ENCODE measurements at places on chromosomes 2 and 18. TPM values are rescaled to one million over a fixed set of nuclear protein-coding genes. Genes with fewer than 3 reads are reported as not detected.
A peak's percentile ranks its signal among the peaks of the same experiment; 100 is the strongest.

GRCh38 chr2:66031236-66031635, 403.7 kb upstream of the MEIS1 start:
- DNase-seq, result no peak

DNA sequence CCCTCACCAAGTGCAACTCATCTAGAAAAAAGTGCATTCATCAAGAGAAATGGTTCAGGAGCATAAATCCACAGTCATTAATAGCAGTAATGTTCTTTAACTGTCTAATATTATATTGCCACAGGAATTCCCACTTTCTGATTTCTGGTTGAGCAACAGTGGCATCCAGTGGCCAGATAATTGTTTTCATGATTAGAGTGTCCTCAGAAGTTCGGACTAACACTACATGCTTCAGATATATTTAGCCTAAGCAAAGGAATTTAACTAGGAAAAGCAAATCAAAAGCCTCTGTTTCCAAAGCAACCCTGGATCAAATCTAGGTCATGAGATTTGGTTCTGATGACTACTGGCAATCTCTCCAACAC, 9.8 kb upstream of the ERBB4 start:
- DNase-seq, result no peak

The KATNAL2 gene
- polyA plus RNA-seq, result 0.63 TPM

DNA sequence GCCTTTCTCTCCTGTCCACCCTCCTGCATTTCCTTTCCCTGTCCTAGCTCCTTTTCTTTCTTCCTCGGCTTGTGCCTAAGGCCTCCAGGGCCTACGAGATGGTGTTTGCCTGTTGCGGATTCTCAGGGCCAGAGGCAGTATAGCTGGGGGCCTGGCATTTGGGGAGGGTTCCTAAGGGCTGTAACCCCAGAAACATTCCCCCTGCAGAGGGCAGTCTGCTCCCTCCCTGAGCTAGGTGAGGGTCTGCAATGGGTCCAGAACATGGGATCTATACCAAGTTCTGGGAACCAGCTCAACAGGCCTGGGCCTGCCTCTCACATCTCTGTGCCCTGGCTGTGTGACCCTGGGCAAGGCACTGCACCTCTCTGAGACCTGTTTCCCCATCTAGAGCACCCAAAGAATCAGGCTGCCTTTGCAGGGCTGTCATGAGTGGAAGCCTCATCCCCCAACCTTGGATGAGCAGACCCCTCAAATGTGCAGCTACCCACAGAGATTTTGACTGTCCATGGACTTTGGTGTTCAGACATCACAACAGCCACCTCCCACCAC, 97.5 kb downstream of the GLI2 start:
- DNase-seq, result no peak

DNA sequence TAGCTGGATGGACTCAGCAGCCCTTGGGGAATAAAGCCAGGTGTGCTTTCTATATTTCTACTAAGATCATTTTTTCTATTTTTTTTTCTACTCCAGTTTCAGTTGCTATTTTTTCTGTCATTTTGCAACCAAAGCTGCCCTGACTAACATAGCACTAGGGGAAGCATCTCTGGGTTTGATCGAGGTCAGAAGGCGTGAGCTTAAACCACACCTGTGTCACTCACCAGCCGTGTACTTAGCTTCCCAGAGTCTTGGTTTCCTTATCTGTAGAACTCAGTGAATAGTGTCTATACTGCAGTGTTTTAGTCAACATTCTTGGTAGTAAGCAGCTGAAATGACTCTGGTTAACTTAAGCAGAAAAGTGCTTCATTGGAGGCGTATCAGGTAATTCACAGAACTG, 489.6 kb upstream of the SPRED2 start:
- DNase-seq, result no peak

GRCh38 chr18:63544017-63544416, 1.8 kb downstream of the SERPINB12 start:
- no peak for DNase-seq

- DNase-seq, result no peak
Measured at GRCh38 chr2:241648453-241648852, 11.0 kb downstream of the ATG4B start.

DNA sequence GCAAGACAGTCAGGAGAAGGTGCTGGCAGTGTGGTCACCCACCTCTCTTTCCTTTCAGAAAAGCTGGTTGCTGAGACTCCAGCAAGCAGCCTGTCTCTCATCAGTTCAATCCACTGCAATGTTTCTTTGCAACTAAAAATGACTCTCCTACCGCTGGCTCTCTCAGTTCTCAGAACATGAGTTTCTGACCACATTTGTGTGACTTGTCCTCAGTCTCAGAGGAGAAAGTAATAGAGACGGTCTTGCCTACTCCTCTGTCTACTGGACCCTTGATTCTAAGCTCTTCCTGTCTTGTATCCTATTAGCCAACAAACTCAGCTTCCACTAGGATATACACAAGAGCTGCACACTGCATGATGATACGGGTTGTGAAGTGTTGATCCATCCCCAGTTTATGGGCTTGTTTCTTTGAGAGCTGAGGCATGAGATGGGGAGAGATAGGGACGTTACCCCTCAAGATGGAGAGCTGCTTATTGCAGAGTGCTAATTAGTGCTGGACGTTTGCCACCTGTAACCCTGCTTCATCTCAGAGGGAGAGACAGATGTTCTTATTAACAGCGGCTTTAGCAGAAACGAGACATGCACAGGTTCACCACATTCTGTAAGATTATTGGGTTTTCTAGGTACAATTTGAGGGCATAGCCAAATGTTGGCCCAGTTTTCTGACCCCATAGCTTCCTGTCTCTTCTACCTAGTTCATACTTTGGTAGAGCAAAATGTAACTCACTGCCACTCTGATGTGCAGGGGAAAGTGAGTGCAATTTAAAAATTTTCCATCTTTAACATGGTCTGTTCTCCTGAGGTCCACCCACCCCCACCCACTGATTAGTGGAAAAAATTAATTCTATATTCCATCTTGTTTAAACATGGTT, 32.4 kb upstream of the YWHAQ start:
- DNase-seq, result no peak

The RAB31 gene
- polyA plus RNA-seq, result 19.1 TPM

- no peak for DNase-seq
Measured at GRCh38 chr2:44962176-44962695, 20.7 kb downstream of the SIX3 start.

DNA sequence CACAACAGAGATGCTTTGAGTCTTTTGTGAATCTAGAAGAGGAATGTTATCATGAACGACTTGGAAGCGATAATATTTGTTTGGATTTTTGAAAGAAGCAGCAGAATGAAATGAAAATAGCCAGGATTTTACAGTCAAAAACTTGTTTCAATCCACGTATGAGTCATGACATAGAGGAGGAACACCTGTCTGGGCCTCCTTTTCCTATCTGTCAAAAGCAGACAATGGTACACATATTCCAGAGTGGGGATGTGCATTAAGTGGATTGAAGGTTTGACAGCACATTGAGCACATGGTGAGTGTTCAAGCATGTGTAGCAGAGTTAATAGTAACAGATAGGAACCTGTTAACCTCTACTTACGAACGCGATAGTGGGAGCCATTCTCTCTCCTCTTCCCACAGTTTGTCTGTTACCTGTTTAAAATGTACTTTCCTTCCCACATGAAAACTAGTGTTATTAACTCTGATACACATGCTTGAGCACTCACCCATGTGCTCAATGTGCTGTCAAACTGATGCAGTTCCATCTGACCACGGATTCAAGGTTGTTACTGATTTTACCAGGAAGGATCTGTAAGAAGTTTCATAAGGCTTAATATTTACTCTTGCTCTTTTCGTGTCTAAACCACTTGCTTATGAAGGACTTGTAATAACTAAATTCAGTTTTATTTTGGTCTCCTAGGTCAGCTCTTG, 863.4 kb upstream of the SOX11 start:
- DNase-seq, result no peak

The G6PC2 gene
- polyA plus RNA-seq, result not detected

- DNase-seq, result no peak
Measured at GRCh38 chr2:141582213-141582612, 548.6 kb downstream of the LRP1B start.

The DAW1 gene
- polyA plus RNA-seq, result 0.24 TPM

DNA sequence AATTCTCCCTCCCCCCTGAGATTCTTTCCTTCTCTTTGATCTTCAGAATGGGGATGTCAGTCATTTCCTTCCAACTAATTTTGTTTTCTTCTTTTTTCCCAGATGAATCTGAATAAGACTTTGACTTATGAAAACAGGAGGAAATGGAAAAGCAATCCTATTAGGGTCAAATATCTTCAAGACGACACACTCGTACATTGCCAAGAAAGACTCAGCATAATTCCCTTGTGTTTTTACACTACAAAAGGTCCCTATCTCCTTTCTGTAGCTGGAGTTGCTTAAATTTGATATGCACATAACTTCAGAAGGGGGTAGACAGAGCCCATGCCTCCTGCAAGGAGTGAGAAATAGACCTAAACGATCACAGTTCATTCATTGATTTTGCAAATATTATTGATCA, 230.3 kb upstream of the RBBP8 start:
- no peak for DNase-seq

GRCh38 chr18:61528961-61529360, 195.7 kb downstream of the CDH20 start:
- DNase-seq, result no peak

DNA sequence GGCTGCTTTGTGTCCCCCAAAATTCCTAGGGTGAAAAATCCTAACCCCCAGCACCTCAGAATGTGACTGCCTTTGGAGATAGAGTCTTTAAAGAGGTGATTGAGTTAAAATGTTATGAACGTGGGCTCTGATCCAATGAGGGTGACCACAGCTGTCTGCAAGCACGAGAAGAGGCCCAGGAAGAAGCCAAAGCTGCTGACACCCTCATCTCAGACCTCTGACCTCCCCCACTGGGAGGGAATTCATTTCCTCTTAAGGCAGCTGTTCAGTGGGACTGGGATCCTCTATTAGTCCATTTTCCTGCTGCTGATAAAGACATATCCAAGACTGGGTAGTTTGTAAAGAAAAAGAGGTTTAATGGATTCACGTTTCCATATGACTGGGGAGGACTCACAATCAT, 544.4 kb downstream of the DCDC2C start:
- DNase-seq, result no peak

The L3MBTL4 gene
- polyA plus RNA-seq, result 0.26 TPM

The COLEC12 gene
- not detected for polyA plus RNA-seq

The CAPN14 gene
- polyA plus RNA-seq, result 0.12 TPM

- no peak for DNase-seq
Measured at GRCh38 chr18:37764541-37765288, 199.1 kb upstream of the CELF4 start.

The KCNG2 gene
- not detected for polyA plus RNA-seq

DNA sequence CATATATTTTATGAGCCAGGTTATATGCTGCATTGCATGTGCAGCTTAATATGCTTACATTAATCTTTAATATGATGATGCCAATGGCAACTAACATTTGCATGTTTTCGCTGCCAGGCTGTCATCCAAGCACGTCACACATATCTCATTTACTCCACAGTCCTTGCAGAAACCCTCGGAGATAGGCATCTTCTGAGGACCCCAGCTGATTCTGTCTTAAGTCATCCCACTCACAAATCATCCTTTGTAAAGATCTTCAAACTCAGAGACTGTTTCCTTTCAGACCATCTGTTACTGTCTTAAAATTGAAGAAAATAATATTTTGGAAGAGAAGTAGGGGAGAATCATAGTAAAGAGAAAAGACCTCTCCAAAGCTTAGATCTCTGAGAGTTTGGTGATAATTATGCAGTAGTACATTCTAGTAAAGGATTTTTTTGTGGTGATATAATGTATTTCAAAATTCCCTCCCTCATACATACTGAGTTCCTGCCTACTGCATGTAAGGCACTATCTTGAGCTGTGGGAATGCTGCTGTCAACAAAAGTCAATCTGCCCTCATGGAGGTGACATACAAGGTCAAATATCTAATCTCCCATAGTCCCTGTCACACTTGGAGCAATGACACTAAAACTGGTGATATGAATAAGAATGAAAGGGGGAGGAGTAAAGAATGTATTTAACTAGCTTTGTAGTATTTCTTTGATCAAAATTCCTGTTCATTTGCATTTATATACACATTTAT, 11.0 kb downstream of the ITGA4 start:
- DNase-seq, result no peak

DNA sequence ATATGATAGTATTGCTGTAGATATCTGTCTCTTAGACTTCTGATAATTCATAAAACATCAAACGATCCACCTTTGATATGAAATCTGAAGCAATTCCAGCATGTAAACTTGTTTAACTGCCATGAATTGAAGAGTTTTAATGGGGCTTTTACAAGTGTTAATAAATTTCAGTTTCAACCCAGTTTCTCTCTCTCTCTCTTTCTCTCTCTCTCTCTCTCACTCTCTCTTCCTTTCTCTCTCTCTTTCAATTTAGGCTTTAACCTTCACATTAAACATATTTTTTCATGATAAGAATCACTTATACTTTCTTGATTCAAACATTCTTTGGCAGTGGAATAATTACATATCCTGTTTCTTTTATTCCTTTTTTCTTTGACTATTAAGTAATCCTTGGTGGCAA, 296.1 kb downstream of the EPHA4 start:
- no peak for DNase-seq

- DNase-seq, result no peak
Measured at GRCh38 chr2:52210161-52210560, 1178.2 kb upstream of the NRXN1 start.

GRCh38 chr18:46915800-46916550, 1.3 kb downstream of the PIAS2 start:
- DNase-seq, result peak; percentile 15

- no peak for DNase-seq
Measured at GRCh38 chr2:221050020-221050795, 521.9 kb downstream of the EPHA4 start.

DNA sequence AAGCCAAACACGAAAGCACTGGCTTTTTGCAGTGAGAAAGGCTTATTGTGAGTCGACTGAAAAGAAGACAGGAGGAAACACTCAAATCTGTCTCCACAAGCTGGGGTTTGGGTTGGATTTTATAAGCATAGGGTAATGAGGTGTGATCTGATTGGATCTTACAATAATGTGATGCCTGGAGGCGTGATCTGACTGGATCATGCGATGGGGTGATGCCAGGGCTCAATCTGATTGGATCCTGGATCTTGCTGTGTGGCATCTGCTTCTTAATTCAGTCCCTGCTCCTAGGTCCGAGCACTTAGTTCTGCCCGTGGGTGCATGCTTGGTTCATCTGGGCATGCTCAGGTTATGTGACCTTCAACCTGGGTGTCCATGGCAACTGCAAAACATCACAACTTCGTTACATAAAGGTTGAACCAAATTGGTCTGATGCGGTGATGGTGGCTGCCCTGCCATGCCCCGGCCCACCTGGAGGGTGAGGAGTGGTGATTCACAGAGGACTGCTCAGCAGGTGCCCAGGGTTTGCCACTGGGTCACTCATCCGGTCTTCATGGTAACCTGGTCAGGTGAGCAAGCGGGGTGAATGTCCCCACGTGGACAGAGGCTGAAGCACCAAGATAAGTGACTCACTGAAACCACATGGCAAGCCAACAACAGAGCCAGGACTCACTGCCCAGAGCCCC, 111.0 kb downstream of the KCNF1 start:
- no peak for DNase-seq

The LIMS3 gene
- 0.08 TPM for polyA plus RNA-seq

The REG3A gene
- not detected for polyA plus RNA-seq

The SLC9A2 gene
- polyA plus RNA-seq, result 0.02 TPM

The CABYR gene
- polyA plus RNA-seq, result 6.8 TPM
